Left ventricle myocardium superior (tissue), 1 donor: ENCODE measurements at places on chromosomes 3 and 15. TPM values are rescaled to one million over a fixed set of nuclear protein-coding genes. Genes with fewer than 3 reads are reported as not detected.

DNA sequence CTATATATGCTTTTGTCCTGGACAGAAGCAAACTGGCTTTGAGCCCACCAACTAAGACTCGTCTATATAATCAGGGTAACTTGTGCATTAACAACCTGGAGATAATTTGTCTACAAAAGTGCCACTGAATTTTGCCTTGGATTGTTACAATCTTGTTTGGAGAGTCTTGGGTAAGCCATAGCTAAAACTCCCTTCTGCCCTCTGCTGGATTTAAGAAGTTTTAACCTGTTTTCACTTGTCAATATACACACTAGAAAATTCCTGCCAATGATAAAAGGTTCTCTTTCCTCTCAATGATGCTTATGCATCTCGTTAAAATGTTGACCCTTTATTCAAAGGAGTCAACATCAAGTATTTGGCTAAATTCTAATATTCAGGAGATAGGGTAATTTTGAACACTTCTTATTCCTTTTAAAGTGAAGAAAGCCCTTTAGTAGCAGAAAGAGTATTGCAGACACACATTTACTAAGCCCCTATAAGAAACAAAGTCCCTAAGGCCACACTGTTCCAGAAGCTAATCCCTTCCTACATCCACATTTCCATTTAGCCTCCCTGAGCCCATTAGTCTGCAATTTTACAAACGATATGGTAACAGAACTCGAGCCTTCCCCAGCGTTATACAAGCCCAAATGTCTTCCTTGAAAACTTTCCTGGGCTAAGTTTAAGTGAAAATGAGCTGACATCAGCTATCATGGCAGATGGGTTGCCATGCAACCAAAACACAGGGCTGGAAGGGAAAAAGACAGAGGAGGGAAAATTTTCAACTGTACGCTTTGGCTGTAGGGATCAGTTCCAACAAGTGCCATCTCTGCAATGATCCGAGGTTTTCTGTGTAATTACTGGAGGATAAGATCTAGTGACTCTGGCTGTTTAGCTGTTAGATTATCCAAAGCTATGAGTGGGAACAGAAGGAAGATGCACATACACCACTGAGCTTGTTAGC, 75.9 kb upstream of the FGF12 start:
- no peak for DNase-seq

DNA sequence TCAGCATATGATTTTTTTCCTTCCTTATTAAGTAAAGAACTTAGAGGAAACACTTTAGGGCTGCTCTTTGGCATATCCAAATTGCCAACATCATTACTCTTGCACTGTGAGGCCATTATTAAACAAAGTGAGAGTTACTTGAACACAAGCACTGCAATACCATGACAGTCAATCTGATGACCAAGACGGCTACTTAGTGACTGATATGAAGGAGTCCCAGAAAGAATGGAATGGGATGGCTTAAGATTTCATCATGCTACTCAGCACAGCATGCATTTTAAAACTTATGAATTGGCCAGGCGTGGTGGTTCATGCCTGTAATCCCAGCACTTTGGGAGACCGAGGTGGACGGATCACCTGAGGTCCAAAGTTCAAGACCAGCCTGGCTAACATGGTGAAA, 55.2 kb downstream of the FAM98B start:
- DNase-seq: no peak

DNA sequence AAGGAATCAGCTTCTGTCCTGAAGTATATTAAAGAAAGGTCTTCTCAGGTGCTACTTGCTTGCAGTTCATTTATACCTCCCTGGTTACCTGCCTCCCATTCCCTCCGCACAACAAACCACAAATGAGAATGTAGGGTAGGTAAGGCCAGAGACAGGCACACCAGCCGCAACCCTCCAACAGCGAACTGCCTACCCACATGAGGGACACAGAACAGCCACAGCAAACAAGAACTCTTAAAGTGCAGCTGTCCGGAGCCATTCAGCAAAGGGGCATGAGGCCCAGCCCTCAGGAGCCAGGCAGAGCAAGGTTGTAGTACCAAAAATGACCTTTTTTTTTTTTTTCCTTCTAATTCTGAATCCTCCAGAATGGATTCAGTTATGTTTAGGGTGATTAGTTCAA, 52.4 kb downstream of the SPSB4 start:
- no peak for DNase-seq

- DNase-seq: no peak
Observed at GRCh38 chr3:150057227-150057626, 86.5 kb upstream of the PFN2 start.

DNA sequence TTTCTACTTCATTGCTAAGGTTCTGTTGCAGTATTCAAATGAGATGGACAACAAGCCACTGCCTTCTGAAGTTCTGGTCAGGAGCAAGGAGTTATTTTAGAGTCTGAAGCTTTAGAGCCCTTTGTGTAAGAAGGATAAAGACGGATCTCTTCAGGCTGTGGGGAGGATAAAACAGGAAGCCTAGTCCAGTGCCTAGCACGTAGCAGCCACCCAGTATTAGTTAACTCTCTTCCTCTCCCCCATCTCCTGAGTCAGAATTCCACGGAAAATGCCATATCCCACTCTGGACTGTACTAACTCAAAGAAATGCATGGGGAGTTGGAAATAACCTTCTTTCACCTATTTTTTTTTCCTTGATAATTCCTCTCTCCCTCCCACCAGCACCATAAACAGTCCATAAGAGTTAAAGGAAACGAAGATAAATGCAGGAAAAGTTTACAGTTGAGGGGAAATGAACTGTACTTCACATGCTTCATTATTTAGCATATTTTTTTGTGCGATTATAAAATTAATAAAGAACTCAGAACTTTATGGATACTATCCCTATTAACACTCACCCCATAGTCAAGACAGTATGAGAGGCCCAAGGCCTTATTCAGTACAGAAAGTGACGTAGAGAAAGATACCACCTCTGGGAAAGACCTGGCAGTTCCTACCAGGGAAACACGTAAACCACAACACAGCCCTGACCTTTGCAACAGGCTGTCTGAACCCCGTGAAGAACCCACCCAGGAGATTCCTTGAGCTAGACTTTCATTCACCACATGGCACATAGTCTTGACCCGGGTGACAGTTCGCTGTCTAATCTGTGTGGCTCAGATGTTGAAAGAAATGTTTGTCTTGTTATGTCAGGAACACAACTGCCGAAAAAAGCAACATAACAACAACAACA, 9.2 kb downstream of the IGF2BP2 start:
- DNase-seq: no peak

DNA sequence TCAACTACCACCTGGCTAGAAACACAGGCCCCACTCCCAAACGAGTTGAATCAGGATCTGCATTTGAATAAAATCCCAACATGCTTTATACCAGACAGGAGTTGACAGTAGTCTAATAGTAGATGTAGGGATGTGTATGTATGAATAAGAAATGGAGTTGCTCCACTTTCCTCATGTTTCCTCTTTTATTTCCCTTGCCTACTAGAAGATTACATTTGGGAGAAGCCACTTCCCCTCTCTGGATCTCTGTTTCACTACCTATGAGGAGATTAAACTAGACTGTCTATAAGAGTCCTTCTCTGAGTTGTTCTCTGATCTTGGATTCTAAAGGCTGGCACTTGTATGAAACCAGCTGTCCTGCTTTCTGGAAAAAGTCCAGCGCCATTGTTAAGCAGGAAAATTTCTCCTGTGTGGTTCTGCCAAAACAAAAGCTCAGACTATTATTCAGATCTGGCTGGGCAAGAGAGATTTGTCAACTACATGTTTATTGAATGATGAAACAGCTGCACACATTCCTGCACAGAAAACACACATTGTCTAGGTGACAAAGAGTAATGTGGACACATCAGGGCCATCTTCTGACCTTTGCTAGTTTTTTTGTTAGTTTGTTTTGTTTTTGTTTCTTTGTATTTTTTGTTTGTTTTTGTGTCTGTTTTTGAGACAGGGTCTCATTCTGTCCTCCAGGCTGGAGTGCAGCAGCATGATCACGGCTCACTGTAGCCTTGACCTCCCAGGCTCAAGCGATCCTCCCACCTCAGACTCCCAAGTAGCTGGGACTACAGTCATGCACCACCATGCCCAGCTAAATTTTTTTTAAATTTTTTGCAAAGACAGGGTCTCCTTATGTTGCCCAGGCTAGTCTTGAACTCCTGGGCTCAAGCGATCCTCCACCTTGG, 29.9 kb downstream of the ACP3 start:
- no peak for DNase-seq

GRCh38 chr15:50675535-50676144, 11.0 kb downstream of the TRPM7 start:
- DNase-seq: no peak

DNA sequence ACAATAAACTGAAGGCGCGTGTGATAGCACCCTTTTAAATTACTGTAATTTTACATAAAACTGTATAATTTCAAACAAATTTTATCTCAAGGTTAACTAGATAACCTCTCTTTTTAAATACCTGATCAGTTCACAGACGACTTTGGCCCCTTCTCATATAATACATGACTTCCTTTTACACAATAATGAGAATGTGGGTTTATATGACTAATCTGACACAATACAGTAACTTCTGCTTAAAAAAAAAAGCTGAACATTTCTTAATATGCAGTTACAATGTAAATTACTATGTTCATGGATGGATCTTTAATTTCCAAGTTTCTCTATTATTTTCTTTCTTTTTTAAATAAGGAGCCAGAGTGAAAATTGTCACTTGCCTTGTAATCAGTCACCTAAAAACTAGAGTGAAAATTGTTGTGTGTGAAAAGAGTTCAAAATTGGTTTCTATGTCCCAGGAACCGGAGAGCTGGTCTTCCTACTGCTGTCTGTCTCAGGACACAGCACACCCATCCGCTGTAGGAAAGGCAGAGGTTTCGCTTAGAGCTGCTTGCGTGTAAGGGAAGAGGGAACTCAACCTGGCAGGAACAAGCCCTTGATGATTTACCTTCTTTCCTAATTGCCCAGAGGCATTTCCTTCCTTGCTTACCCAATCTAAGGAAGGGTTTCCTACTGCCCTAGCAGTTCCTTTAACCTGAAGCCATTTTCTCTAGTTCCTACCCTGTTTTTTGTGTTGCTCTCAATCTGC, 33.3 kb downstream of the PLD1 start:
- no peak for DNase-seq

GRCh38 chr3:43958005-43958770, 267.4 kb downstream of the ABHD5 start:
- DNase-seq: no peak

- no peak for DNase-seq
Observed at GRCh38 chr15:82798104-82798503, 7.8 kb downstream of the FSD2 start.

GRCh38 chr15:41983221-41983620, 10.9 kb upstream of the EHD4 start:
- no peak for DNase-seq

GRCh38 chr3:149129326-149130205, at the start of gene HPS3:
HPS3 (plus strand) TSS chr3:149129638; CDS start chr3:149129724, 86 bp downstream.
- peak; percentile 97 for DNase-seq

GRCh38 chr3:178494386-178494785, 41.9 kb upstream of the KCNMB2 start:
- no peak for DNase-seq

DNA sequence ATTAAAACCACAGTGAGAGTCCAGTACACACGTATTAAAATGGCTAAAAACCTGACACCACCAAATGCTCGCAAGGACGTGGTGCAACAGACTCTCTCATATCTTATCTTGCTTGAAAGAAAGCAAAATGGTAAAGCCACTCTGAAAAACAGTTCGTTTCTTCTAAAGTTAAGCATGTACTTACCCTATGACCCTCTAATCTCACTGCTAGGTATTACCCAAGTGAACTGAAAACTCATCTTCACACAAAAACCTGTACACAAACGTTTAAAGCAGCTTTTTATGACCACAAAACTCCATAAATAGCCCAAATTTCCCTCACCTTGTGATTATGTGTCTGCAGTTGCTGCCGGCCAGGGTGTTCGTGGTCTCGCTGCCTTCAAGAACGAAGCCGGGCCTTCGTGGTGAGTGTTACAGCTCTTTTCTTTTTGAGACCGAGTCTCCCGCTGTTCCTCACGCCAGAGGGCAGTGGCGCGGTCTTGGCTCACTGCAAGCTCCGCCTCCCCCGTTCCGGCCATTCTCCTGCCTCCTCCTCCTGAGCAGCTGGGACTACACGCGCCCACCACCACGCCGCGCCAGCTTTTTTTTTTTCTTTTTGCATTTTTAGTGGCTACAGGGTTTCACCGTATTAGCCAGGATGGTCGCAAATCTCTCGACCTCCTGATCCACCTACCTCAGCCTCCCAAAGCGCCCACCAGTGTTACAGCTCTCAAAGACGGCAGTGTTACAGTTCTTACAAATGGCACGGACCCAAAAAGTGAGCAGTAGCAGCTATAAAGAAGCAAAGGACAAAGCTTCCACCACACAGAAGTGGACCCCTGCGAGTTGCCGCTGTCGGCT, 165.4 kb downstream of the TJP1 start:
- DNase-seq: no peak

DNA sequence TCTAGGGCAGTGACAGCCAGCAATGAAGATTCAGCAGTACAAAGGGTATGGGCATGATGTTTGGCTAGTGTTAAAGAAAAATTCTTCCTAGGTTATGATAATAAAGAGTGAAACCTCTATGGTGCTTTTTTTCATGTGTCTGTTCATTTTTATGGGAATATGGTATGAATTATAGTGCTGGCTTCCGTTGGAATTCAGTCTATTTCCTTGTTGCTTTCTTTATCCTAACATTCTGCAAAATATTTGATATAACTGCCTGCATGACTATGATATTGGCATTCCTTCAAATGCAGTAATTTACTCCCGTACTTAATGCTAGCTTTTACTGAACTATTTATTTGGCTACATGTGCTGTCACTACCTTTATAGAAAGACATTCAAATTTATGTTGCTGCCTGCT, 57.6 kb upstream of the ATP11B start:
- DNase-seq: no peak

DNA sequence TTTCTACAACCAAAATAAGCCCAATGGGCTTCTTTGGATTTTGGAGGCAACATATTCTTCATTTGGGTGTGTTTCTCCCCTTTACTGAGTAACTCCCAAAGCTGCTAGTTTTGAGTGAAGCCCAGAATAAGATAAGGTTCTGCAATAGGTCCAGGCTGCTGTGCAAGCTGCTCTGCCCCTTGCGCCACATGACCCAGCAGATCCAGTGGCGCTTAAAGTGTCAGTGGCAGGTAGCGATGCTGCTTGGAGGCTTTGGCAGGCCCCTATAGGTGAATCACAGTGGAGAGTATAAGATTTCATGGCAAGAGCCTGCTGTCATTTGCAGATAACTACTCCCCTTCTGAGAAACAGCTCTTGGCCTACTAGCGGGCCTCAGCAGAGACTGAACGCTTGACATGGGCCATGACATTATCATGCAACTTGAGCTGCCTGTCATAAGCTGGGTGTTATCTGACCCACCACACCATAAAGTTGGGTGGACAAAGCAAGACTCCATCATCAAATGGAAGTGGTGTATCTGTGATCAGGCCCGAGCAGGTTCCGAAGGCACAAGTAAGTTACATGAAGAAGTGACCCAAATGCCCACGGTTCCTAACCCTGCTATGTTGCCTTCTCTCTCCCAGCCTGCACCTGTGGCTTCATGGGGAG, 88.4 kb upstream of the OXTR start:
- DNase-seq: no peak

- no peak for DNase-seq
Observed at GRCh38 chr3:84141571-84141970, 817.2 kb upstream of the CADM2 start.

Gene PRSS50
- total RNA-seq: 0.10 TPM

Gene TOPBP1
- 10.0 TPM for total RNA-seq

Gene BMF
- 3.2 TPM for total RNA-seq

Gene ALDH1L1
- total RNA-seq: 16.6 TPM

Gene NXPE3
- 48.0 TPM for total RNA-seq

Gene SENP5
- 19.6 TPM for total RNA-seq

Gene MRAS
- total RNA-seq: 405 TPM

Gene GATA2
- 8.0 TPM for total RNA-seq

Gene BCHE
- 2.6 TPM for total RNA-seq

Gene POLG
- 39.5 TPM for total RNA-seq
